WERI-Rb-1 (cell line): ENCODE measurements at places on chromosomes 4 and X.

GRCh38 chr4:131547506-131547981 lies 1601.5 kb upstream of the PCDH10 start:
- DNase-seq = no peak

DNA sequence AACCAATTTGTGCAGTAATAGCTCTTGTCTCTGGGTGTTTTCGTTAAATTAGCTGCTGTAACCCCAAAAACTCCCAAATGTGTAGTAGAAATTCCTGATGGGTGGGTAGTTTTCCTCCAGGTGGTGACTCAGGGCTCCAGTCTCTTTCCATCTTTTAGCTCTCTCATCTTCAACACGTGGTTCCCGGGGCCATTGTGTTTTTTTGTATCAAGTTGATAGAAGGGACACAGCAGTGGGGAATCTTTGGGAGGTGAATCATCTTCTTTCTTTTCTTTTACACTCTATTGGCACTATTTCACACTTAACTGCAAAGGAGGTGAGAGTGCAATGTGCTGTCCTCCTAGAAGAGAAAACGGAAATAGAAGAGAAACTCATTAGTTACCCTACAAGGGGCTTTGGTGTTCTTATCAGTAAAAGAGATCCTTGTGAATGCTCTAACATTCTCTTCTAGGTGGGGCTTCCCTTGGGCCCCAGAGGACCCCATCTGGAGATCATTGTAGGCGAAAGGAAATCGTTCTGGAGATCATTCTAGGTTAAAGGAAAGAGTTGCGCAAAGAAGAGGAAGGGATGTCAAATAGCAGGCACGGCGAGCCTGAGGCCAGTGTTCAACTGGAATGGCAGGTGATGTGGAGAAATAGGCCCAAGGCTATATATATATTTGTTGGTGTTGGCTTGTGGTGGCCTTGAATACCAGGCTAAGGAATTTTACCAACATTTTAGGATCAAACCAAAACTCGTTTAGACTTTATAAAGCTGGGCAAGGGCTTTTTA lies 68.2 kb upstream of the ACSL1 start:
- DNase-seq = no peak

GRCh38 chr4:33054161-33054560 lies 2334.0 kb downstream of the PCDH7 start:
- DNase-seq = no peak

GRCh38 chr4:142081025-142081424 lies 444.6 kb downstream of the IL15 start:
- DNase-seq = no peak

- DNase-seq = no peak
Observed at GRCh38 chr4:27759611-27760575, 899.3 kb downstream of the STIM2 start.

GRCh38 chr4:80187677-80188076 lies 9.6 kb upstream of the PRDM8 start:
- DNase-seq = no peak

DNA sequence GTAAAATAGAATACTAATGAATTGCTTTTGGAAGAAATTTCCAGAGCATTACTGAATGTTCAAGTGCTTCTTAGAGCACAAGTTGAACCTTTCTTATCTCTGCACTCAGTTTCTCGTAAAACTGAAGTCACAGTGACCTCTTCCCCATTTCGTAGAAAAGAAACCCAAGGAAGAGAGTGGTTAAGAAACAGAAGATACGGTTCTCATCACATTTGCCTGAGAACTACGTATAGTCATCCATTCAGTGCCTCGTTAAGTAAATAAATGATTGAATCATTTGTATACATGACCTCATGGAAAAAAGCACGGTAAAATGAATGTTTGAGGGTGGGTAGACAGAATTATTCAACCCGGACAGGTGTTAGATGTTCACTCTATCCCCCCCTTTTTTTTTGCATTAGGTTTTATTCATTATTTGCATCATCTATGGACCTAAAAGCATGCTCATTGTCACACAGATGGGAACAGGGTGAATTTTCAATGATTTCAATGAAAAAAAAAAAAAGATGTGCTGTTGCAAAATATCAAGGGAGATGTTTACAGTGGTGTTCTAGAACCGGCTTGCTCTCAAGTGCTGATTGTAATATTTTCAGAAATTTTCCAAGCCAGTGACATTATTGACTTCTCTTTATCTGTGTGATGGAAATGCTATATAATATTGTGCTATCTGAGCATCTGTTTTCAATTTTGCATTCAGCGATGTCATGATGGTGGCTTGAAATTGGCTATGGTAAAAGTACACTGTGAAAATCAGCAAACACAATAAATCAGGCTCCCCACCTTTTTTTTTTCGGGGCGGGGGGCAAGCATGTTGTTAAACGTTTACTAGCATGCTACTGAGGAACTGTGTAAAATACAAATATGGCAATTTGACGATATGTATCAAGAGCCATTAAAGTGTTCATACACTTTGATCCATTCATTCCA lies 4.3 kb downstream of the RHOH start:
- DNase-seq = no peak

DNA sequence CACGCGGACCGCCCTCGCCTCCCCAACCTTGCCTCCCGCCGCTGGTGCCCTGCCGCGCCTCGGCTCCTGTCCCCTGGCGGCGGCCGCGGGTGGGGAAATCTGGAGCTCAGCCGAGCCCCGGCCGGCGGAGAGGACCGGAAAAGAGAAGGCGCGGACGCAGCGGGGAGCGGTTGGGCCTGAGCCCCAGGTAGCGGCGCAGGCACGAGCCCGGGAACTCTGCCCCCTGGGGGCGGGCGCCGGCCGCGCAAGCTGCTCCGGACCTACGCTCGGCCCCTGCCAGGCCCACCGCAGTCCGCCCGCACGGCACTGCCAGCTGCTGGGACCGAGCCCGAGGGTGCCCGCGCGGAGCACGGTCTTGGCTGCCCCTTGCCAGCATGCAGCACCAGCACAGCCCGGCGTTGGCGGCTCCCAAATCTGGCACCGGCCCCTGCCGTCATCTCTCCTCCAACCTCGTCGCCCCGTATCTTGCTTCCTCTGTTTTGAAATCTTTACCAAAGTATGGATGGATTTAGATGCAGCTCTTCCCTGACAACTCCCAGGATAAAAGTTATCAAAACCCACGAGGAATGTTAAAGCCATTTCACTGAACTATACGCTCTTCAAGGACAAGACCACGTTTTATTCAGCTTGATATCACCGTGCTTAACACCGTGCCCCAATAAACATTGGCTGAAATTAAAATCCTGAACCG lies at the start of gene PRSS12:
PRSS12 (minus strand) TSS at position 161 of the 691 bp plus-strand sequence. CDS start 283 bp downstream, outside the sequence.
- DNase-seq = peak; percentile 96

GRCh38 chr4:55409468-55410171 lies 13.9 kb downstream of the TMEM165 start:
- no peak for DNase-seq

DNA sequence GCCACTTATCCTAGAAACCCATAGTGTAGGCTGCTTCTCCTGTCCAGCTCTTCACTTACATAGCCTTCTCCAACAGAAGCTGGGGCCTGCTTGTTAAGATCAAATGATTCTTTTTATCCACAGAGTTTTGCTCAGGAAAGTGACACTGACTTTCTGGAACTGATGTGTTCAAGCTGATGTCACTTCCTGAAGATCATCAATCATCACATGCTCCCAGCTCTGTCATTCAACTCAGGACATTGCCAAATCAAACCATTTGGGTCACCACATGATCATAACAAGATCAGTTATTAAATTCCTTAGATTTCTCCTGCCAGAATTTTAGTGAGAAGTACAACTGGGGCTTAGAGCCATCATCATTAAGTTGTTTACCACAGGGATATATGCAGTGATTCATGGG lies 39.4 kb downstream of the GLRA3 start:
- no peak for DNase-seq

DNA sequence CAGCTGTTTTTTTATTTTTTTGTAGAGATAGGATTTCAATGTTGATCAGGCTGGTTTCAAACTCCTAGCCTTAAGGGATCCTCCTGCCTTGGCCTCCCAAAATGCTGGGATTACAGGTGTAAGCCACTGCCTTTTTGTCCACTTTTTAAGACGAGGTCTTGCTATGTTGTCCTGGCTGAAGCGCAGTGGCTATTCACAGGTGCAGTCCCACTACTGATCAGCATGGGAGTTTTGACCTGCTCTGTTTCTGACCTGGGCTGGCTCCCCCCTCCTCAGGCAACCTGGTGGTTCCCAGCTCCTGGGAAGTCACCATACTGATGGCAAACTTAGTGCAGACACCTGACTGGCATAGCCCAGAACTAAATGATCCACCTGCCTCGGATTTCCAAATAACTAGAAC lies 2.3 kb upstream of the NSD2 start:
- no peak for DNase-seq

DNA sequence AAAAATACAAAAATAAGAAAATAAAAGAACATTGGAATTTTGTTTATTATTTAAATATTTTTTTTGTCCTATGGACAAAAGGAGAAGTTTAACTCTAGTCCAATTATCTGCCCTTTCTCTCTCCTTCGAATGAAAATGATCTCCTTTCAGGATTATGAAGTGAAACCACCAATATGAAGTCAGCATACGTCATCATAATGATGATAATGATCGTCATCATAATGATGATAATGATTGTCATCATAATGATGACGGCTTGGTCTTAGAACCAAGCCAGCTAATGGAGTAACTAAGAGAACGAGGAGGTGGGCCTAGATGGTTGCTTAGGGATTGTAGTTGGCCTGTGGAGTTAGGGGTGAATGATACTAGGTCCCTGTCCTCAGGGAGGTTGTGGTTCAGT lies 21.9 kb upstream of the LINC00632 start:
- DNase-seq = no peak

GRCh38 chr4:172725581-172725980 lies 443.0 kb upstream of the GALNT7 start:
- DNase-seq = no peak

- no peak for DNase-seq
Observed at GRCh38 chr4:80137631-80138030, 59.7 kb upstream of the PRDM8 start.

DNA sequence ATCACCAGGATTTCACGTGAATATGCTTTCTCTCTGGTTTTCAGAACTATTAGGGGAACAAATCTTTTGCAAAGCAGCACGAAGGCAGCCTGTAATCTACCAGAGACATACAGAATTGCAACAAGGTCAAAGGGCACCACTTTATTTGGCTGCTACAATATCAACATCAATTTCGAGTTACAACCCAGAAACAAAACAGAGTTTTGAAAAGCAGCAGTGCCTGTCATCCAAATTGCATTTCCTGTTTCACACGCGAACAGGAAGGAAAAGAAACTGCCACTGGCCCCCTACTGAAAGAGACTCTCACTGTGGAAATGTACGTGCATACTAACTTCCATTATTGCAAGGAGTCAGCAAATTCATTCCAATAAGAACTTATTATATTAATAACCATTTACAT lies 17.1 kb upstream of the C1QTNF7 start:
- DNase-seq = no peak

DNA sequence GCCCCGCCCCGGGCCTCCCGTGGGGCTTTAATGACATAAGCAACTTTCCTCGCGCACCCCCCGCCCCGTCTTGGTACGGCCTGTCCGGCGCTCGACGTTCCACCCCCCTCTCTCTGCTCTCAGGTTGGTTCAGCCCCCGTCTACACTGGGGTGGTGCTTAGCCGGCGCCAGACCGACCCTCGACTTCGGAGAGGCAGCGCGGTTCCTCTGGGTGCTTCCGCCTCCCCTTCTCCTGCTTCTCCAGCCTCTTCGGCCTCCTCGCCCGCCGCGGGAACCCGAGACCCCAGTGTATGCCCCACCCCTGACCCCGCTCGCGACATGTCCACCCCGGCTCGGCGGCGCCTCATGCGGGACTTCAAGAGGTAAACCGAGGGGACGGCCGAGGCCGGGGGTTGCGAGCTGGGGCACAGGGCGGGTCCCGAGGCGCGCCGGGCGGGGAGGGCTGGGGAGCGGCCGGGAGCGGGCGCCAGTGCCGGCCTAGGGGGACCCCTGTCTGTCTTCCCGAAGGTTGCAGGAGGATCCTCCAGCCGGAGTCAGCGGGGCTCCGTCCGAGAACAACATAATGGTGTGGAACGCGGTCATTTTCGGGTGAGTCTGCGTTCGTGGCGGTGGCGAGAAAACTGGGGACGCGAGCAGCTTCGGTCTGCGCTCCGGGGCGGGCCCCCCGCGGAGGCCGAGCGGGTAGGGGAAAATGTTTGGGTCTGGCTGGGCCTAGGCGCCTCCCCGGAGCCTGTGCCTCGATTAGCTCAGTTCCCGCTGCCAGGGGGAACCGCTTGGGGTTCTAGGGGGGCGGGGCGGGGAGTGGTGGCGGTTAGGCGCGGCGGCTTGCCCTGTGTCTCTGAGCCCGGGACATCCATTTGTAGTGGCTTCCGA lies at the start of gene UBE2A:
UBE2A (plus strand) TSS at position 170 of the 873 bp plus-strand sequence; CDS start at position 319, 149 bp downstream.
- peak; percentile 90 for DNase-seq

DNA sequence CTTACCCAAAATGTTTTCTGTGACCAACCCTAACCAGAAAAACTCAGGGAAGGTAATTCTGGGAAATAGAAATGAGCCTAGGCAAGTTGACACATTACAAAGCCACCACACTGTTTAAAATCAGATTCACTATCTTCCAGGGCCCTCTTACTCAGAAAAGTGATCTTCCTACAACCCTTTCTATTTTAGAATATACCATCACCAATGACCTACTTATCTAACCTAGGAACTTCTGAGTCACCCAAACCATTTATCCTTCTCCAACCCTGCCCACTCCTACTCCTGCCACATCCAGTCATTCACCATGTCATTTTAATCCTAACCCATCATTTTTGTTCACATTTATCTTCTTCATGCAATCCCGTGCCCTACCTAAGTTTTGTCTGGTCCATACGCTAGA lies 89.9 kb downstream of the FTHL17 start:
- DNase-seq = no peak

GRCh38 chrX:14712096-14712495 lies 160.8 kb downstream of the FANCB start:
- DNase-seq = no peak

DNA sequence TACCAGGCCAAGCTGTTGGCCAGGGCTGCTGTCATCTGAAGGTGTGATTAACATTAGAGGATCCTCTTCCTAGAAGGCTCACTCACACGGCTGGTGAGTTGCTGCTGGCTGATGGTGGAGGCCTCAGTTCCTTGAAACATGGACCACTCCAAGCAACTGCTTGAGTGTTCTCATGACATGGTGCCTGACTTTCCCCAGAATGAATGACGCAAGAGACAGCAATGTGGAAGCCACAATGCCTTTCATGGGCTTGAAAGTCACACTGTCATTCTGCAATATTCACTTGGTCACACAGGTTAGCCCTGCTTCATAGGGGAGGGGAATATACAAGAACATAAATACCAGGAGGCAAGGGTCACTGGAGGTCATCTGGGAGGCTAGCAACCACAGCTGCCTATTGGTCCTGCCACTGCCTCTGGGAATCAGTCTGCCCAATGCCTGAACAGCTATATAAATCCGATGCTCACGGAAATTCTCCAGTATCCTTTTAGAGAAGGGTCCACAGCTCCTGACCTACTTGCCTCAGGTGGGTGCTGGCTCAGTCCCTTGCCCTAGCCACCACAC lies 97.1 kb upstream of the MAML3 start:
- no peak for DNase-seq

DNA sequence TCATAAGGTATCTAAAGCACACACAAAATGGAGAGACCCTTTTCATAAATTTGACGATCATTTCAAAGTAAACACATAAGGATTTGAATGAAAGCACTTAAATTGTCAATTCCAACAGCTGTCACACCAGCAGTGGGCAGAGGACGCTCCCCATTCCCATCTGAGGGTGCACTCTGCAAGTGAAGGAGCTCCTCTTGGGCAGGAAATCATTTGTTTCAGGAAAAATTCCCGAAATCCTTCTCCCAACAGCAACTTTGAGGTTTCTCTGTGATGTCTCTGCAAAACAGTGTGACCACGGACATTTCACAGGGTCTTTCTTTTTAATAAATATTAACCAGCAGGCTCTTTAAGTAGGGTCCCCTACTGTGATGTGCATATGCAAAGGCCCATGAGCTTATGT lies 111.0 kb downstream of the EPHA5 start:
- DNase-seq = no peak
